Suppressor macrophage treated with lipopolysaccharide for 1 hour (primary cell): ENCODE measurements at places on chromosomes 16 and 17.

- no peak for DNase-seq
Observed at GRCh38 chr17:1351275-1351674, 48.7 kb downstream of the YWHAE start.

GRCh38 chr17:67441052-67441895, 64.2 kb downstream of the PITPNC1 start:
- peak; percentile 89 for DNase-seq

DNA sequence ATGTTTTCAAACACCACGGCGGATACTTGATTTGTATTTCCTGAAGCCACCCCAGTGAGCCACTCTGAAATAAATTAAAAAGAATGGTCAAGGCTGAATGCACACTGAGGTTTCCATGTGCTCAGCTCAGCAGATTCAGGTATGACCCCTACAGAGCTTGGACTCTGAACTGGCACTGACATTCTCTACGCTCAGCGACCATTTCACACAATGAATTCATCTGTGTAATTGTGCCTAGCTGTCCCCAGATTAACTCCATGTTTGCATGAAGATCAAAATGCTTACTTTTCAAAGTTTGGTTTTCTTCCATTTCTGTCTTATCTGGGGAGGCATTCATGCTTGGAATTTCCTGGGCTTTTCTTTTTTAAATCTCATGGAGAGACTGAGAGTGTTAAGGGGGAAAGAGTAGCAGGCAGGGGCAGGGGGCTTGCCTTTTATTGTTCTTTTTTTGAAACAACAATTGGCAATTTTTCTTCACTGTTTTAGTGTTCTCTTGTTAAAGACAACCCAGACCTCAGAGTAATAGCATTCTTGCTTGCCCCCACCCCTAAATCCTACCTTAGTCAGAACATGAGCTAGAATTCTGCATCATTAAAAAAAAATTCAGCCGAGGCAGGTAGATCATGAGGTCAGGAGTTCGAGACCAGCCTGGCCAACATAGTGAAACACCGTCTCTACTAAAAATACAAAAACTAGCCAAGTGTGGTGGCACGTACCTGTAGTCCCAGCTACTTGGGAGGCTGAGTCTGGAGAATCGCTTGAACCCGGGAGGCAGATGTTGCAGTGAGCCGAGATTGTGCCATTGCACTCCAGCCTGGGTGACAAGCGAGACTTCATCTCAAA, 85.5 kb upstream of the HNF1B start:
- DNase-seq, result no peak

- DNase-seq, result no peak
Observed at GRCh38 chr17:49723423-49723822, 15.7 kb upstream of the SLC35B1 start.

GRCh38 chr17:14118951-14119350, 49.6 kb downstream of the COX10 start:
- DNase-seq, result no peak

DNA sequence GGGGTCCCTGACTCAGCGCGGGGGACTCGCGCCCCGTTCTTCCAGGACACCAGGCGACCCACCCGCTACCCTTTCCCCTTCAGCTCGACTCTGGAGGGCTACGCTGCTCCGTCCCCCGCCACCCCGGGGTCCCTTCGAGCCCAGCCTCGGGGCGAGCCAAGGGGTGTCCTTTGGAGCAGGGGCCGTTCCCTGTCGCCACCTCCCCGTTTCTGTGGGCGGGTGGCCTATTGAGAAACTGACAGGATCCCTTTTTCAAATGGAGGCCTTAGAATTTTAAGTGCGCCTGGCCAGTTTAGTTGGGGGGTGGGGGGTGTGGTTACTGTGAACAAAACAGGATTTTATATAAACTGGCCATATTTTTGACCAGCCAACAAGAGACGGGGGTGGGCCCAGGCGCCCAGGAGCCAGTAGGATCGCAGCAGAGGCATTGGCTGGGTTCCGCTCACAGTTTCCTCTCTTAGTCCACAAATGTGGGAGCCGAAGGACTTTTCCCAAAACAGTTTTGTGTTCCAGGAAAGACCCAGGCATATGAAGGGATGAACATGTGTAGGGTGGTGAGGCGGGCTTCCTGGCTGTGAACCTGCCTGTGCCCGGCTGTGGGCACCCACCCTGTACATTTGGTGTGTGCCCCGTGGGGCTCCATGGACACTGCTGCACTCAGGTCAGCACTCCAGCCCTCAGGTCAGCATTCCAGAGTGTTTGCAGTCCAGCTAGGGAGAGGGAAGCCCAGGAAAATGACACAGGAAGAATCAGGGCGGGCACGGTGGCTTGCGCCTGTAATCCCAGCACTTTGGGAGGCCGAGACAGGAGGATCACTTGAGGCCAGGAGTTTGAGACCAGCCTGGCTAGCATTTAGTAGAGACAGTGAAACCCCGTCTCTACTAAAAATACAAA, 722 bp upstream of the TIMP2 start:
- peak; percentile 89 for DNase-seq

DNA sequence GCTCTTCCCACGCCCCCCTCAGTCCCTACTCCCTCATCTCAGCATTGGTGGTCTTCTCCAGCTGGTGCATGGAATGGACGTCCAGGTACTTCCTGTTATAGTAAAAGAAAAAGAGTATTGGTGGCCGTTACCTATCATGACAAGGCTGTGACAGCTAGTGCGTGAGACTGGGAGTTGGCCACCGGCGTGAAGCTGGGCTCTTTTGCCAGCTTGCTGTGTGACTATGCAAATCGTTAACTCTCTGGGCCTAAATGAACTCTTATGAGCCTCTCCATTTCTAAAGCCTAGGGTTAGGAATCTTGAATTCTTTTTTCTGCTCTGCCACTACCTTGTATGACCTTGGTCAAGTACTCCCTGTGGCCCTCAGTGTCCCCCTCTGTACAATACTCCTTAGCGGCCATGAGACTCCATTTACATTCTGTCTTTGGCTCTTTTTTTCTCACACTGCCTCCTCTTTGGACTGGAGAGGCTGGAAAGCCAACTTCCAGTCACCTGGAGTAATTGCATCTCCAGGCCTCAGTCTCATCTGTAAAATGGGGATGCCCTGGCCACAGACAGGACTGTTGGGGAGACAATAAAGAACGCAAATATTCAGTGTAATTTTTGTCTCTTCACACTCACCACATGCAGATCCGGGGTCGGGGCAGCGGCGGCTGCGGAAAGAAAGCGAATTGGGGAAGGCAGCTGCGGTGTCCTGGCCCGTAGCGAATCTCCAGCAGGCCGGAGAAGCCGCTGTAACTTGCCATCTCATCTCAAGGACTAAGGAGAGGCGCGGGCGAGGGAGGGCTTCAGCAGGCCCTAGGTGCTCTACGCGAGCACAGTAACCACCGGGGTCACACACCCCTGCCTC, 1.1 kb downstream of the CFAP119 start:
- no peak for DNase-seq

DNA sequence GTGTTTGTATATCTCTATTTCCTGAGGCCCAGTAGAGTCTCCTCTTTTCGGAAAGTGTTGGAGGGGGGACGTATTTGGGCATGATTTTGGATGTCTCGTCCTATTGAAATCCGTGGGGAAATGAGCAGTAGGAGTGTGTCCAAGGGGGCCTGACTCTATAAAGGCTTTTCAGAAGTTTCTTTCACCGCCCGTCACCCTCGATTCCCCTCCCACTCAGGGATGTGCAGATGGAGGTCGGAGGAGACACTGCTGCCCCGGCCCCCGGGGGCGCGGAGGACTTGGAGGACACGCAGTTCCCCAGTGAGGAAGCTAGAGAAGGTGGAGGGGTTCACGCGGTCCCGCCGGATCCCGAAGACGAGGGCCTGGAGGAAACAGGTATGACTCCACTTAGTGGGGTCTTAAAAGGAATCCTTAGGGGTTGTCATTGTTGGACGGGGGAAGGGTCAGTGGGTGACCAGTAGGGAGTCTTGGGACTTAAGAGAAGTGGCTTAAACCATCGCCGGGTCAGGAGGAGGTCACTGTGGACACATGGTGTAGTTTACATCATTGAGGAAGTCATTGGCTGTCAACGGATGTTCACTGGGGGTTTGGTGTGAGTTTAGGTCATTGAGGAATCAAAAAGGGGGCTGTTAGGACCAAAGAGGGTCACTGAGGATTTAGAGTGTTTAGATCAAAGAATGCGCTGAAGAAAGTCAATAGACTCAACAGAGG, 424 bp downstream of the MON1B start:
- peak; percentile 67 for DNase-seq

DNA sequence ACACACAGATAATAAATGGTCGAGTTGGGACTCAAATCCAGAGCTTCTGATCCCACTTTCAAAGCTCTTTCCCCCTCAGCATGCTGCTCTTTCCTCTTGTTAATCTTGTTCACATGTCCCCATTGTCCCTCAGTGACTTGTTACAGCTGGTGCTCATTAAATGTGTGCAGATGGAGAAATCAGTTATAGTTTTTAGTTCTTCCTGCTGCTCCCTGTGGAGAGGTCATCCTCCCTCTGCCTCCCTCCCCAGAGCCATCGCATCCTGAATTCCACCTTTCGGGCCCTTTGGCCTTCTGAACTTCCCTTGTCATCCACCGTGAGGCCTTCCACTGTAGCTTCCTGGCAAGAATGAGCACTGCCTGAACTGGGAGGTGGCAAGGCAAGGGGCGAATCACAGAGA, 179.6 kb downstream of the WSCD1 start:
- DNase-seq, result no peak

GRCh38 chr16:80263848-80264694, 276.7 kb upstream of the DYNLRB2 start:
- DNase-seq, result no peak

- DNase-seq, result no peak
Observed at GRCh38 chr16:17323171-17323570, 147.6 kb downstream of the XYLT1 start.

DNA sequence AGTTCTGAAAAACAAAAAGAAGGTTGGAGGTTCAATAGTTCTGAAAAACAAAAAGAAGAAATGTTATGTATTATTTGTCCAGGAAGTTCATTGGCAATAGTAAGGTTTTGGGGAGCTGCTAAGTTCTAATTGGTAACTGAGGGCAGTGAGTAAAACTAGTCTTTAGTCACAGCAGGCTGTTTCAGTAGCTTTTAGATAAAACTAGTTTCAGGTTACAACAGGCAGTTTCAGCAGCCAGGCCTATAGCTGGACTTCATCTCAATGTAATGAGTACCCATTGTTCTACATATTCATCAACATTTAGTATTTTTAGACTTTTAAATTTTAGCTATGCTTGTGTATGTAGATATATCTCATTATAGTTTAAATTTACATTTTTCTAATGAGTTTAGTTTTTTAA, 639.3 kb downstream of the TOX3 start:
- no peak for DNase-seq

DNA sequence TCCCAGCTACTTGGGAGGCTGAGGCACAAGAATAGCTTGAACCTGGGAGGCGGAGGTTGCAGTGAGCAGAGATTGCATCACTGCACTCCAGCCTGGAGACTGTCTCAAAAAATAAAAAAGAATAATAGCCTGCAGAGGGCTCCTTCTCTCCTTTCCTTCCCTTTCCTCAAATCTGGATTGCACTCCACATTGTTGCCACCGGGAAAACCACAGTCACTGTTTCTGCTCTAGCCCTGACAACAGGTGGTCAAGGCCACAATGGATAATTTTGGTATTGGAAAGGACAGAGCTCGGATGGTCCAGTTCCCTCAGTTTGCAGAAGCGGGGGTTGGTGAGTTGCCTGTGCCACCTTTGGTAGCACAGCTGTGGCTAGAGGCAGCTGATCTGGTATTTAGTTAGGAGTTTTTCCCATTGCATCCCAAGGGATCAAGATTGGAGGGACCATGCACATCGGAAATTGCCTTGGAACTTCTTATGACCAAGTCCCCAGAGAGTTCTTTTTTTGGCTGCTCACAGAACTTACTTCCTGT, 44.7 kb upstream of the PRSS54 start:
- DNase-seq, result no peak

GRCh38 chr17:75637551-75637950, 4.3 kb downstream of the SMIM5 start:
- no peak for DNase-seq

DNA sequence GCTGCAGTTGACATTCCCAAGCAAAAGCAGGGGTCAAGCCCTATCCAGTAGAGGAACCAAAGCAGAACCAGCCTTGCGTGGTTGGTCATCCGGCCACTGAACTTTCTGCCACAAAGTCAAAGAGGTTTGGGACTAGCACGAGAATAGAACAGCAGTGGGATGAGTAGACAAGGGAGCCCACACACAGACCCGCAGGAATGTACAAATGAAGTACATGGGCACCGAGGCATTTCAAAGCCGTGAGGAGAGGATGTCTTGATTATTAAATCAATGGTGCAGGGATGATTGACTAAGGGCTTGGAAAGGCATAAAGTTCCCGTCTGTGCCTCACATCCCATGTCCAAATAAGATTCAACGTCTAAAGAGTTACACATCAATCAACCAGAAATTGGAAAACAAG, 81.8 kb upstream of the TBC1D3K start:
- DNase-seq, result no peak

GRCh38 chr17:75856062-75856756, 1.1 kb upstream of the WBP2 start:
- DNase-seq, result no peak

DNA sequence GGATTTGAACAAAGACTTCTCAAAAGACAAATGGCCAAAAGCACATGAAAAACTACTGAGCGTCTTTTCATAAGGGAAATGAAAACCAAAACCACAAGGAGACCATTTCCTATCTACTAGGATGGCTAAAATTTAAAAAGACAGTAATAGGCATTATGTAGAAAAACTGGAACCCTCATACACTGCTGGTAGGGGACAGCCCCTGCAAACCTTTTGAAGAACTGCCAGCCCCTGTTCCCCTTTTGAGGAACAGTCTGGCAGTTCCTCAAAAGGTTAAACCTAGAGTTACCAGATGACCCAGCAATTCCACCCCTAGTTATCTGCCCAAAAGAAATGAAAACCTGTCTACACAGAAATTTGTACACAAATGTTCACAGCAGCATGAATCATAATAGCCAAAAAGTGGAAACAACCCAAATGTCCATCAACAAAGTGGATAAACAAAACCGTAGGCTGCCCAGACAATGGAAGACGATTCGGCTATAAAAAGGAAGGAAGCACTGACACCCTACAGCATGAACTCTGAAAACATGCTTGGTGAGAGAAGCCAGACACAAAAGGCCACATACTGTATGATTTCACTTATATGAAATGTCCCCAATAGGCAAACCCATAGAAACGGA, 22.9 kb downstream of the CDIP1 start:
- peak; percentile 85 for DNase-seq

DNA sequence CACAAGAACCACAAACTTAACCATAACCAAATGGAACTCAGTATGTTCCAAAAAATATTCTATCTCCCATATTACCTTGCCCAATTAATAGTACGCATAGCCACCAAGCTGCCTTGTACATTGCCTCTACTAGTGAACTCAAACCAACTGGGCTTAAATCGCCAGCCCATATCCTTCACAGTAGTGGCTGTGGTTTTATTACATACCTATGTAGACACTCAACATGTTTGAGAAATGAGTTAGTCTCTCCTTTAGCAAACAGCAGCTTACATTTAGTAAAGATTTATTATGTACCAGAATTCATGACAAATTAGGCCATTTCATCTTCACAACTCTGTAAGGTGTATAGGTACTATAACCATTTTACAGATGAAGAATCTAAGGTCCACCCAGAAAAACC, 41.4 kb downstream of the GRB2 start:
- no peak for DNase-seq

- DNase-seq, result peak; percentile 23
Observed at GRCh38 chr16:89981414-89981813, 32.9 kb downstream of the DEF8 start.
